Fibroblast of lung (primary cell): ENCODE measurements at places on chromosomes 16 and 17. TPM values are rescaled to one million over a fixed set of nuclear protein-coding genes. Genes with fewer than 3 reads are reported as not detected.
A peak's percentile ranks its signal among the peaks of the same experiment; 100 is the strongest.

The HOXB13 gene
- total RNA-seq = not detected in 2 replicates

The FBXL16 gene
- total RNA-seq = not detected in 2 replicates

The VPS4A gene
- total RNA-seq = 30.0 and 39.8 TPM in 2 replicates

The CPNE7 gene
- 13.1 and 53.0 TPM in 2 replicates for total RNA-seq

The COQ9 gene
- 36.2 and 51.2 TPM in 2 replicates for total RNA-seq

The PRDM7 gene
- total RNA-seq = not detected in 2 replicates

The AOC2 gene
- total RNA-seq = 0.26 and 0.33 TPM in 2 replicates

The CLEC19A gene
- total RNA-seq = not detected in 2 replicates

The ADAT1 gene
- 47.8 and 50.4 TPM in 2 replicates for total RNA-seq

The DOC2B gene
- total RNA-seq = not detected in 2 replicates

The RAPGEFL1 gene
- total RNA-seq = 1.2 and 1.3 TPM in 2 replicates

The SULT1A4 gene
- total RNA-seq = 1.5 and 2.1 TPM in 2 replicates

The KRT16 gene
- total RNA-seq = not detected in 2 replicates

GRCh38 chr16:73176577-73177013, 128.7 kb upstream of the ZFHX3 start:
- H3K4me1 ChIP-seq = peaks cover 19% of the 10 kb centered on the region
- H3K36me3 ChIP-seq = no peaks in the 10 kb centered on the region
- H3K27me3 ChIP-seq = no peaks in the 10 kb centered on the region
- H3K4me3 ChIP-seq = no peak overlapping the region
- DNase-seq = peak; percentile 89
- no peak overlapping the region for H3K27ac ChIP-seq

DNA sequence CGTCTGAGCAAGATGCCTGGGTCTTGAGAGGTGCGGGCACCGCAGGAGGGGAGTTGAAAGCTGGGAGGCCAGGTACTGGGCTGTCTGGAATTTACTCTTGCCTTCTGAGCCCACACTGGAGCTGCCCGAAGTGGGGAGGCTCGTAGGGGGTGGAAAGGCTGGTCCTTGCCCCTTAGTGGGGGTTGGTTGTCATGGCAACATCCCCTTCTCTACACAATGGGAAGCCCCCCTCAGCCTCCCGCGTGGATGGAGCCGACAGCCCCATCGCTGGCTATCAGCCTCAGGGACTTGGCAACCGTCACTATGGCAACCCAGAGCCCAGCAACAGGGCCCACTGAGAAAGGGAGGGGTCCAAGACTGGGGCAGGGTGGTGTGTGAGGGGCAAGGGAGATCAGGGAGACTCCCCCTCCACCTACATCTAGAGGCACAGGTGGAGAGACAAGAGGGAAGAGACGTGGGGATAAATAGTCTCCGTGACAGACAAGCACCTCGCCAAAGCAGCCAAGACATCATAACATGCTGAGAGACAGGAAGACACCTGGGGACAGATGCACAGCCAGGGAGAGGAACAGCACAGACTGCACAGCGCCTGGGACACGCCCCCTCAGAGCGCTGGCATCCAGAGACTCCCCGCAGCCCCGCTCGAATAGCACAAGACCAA, 5.3 kb upstream of the DNAH2 start:
- no peak overlapping the region for H3K4me3 ChIP-seq
- H3K4me1 ChIP-seq = peaks cover 4% of the 10 kb centered on the region
- DNase-seq = no peak
- H3K36me3 ChIP-seq = no peaks in the 10 kb centered on the region

DNA sequence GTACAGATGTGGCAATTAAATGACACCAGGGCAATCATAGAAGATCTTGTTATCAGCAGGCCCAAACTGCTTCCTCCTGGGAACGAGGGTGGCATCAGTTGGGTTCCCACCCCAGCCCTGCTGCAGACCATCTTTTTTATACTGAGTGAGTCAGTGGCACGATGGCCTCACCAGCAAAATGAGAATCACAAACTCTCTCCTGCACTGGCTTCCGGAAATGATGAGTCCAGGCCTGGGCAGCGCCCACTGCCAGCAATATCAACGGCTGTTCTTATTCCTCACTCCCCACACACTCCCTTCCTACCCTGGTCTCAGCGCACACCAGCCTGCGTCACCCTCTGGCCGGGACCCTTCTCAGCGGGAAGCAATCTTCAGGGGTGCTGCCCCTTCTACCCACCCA, 340.3 kb downstream of the FOXL1 start:
- H3K36me3 ChIP-seq = no peaks in the 10 kb centered on the region
- no peaks in the 10 kb centered on the region for H3K4me1 ChIP-seq
- H3K4me3 ChIP-seq = no peak overlapping the region
- no peak overlapping the region for H3K27ac ChIP-seq

DNA sequence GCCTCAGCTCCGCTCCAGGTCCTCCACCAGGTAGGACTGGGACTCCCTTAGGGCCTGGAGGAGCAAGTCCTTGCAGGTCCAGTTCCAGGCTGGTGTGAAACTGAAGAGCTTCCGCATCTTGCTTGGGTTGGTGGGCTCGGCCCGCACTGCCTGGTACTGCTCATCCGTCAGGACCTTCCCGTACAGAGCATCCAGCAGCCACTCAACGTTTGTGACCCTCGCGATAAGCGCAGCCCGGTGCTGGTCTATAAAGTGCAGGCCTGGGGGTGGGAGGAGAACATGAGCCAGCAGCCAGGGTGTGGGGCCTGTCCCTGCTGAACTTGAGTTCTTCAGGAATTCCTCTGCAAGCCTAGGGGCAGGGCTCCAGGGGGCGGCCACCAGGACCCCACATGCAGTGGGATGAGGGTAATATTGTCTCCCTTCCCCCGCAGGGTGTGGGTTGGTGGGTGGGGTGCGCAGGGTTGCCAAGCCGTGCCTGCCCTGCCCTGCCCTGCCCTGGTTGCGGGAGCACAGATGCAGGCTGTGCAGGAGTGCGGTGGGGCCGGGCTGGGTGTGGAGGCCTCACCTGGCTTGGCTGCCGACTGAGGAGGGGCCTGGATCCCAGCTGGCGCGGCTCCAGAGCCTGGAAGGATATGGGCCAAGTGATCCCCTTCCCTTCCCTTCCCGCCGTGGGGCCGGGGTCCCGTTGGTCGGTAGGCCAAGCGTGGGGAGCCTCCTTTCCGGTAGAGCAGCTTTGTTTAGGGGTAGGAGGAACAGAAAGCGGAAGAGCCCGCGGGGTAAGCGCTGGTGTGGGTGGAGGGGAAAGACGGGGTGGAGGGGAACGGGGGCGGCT, 762 bp downstream of the PYCARD start:
- no peaks in the 10 kb centered on the region for H3K4me1 ChIP-seq
- H3K27ac ChIP-seq = no peak overlapping the region

DNA sequence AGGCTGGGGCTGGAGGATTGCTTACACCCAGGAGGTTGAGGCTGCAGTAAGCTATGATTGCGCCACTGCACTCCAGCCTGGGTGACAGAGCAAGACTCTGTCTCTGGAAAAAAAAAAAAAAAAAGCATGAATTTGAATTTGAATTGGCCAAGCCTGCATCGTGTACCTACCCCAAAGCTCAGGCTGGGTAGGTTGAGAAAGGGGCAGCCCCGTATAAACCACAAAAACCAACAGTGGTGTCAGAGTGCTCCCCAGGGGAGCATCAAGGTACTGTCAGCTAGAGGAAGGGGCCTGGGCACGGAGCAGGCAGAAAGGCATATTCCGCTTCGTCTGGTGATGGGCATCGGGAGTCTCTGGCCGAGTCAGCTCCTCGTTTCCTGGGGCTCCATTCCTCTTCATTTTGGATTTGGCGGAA, 40.9 kb downstream of the RAP1GAP2 start:
- H3K27me3 ChIP-seq = no peaks in the 10 kb centered on the region
- H3K27ac ChIP-seq = no peak overlapping the region
- H3K4me1 ChIP-seq = no peaks in the 10 kb centered on the region
- no peak for DNase-seq
- no peaks in the 10 kb centered on the region for H3K36me3 ChIP-seq

DNA sequence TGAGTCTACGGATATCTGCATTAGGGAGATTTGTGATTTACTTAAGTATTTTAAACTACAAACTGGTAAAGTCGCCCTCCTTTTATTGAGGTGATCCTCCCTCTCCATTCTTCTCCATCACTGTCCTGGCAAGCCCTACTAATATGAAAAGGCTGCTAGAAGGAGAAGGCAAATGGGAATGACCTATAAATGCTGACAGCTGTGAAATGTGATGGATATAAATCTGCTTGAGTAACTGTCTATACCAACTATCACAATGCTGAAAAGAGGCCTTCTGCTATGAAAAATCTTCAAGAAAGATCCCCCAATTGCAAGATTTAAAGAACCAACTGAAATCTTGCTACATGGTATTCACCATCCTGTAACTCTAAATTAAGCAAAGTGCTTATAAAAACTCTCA, 15.5 kb downstream of the DNAJC7 start:
- peaks cover 12% of the 10 kb centered on the region for H3K36me3 ChIP-seq
- H3K4me1 ChIP-seq = peaks cover 12% of the 10 kb centered on the region
- no peak for DNase-seq
- H3K27ac ChIP-seq = no peak overlapping the region

DNA sequence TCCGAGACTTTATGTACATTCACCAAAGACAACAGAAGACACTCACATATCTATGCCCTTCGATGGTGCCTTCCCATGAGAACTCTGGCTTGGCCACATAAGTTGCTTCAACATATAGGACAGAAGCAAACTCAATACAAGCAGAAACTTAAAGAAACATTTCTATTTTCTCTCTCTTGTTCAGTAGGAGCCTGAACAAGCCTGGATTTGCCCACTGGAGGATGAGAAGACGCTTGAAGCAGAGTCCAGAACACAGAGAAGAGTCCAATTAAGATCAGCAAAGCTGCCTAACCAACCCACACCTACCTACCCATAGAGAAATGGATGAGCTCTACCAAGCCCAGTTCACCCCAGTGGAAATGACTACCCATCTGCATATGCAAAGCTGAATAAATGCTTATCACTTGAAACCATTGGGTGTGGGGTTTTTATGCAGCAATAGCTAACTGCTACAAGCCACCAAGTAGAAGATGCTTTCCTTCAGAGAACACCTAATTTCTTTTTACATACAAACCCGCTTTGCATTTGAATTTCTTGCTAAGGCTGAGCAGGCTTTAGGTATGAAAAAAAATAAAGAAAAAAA, 337.9 kb upstream of the DYNLRB2 start:
- H3K27me3 ChIP-seq = no peaks in the 10 kb centered on the region
- no peaks in the 10 kb centered on the region for H3K36me3 ChIP-seq
- DNase-seq = no peak
- H3K4me3 ChIP-seq = no peak overlapping the region

DNA sequence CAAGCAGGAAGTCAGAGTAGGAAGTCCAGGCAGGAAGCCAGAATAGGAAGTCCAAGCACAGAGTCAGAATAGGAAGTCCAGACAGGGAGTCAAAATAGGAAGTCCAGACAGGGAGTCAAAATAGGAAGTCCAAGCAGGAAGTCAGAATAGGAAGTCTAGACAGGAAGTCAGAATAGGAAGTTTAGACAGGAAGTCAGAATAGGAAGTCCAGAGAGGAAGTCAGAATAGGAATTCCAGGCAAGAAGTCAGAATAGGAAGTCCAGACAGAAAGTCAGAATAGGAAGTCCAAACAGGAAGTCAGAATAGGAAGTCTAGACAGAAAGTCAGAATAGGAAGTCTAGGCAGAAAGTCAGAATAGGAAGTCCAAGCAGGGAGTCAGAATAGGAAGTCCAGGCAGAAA, 105.3 kb upstream of the C16orf82 start:
- no peaks in the 10 kb centered on the region for H3K36me3 ChIP-seq
- no peak overlapping the region for H3K4me3 ChIP-seq
- no peak overlapping the region for H3K27ac ChIP-seq
- no peaks in the 10 kb centered on the region for H3K4me1 ChIP-seq

DNA sequence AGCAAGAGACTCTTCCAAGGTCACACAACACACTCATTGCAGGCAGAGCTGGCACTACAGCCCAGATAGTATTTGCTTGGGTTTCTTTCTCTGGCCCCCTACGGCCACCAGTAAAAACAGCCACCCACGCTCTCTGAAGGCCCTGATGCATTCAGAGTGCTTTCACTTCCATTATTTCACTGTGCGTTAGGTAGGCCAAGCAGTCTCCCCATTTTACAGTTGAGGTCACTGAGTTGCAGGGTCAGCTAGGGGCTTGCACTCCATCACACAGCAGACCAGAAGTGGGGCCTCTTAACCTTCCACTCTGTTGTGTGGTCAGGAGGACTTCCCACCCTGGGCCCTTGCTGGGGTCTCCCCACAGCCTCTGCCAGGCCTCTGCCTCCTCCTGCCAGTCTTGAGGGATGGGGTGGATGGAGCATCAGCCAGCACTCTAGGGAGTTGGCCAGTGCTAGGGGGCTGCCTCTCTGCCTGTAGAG, 2.5 kb downstream of the TBX21 start:
- peaks cover 47% of the 10 kb centered on the region for H3K27me3 ChIP-seq
- H3K36me3 ChIP-seq = no peaks in the 10 kb centered on the region
- H3K4me1 ChIP-seq = peaks cover 2% of the 10 kb centered on the region
- DNase-seq = no peak
- H3K4me3 ChIP-seq = no peak overlapping the region

GRCh38 chr17:52517176-52517575, 358.7 kb upstream of the CA10 start:
- H3K4me1 ChIP-seq = no peaks in the 10 kb centered on the region
- H3K27ac ChIP-seq = no peak overlapping the region
- H3K4me3 ChIP-seq = no peak overlapping the region
- no peaks in the 10 kb centered on the region for H3K36me3 ChIP-seq

DNA sequence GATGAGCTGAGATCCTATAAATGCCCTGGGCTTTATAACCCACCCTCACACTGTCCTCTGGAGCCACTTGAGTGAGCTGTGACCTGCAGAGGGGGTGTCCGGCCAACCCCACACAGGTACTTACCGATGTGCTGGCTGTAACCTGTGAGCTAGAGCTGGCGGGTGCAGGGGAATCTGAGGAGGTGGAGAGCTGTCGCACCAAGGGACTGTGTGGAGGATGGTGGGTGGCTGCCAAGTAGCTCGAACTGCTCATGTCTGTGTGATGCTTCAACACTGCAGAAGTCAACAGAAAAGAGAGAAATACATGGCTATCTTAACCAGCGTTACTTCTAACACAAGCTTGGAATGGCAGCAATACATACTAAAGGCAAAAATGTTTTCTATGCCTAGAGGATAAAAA, 39.4 kb downstream of the STH start:
- DNase-seq = no peak
- H3K27me3 ChIP-seq = no peaks in the 10 kb centered on the region
- no peak overlapping the region for H3K27ac ChIP-seq
- H3K36me3 ChIP-seq = peaks cover 10% of the 10 kb centered on the region
- no peak overlapping the region for H3K4me3 ChIP-seq
- H3K4me1 ChIP-seq = no peaks in the 10 kb centered on the region

DNA sequence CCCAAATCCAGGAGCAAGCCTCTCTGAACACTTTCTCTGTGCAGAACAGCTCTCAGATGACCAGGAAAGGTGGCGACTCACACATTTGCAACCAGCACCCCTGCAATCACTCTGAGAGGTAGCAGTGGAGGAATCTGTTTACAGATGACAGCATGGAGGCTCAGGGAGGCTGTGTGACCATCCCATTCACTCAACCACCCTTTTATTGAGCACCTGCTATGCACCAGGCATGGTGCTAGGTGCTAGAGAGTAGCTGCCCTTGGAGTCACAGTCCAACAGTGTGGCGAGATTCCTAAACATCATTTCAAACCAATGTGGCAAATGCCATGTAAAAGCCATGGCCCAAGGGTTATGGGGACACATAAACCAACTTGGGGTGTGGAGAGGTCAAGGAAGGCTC, 1.5 kb upstream of the ITGB4 start:
- no peak overlapping the region for H3K27ac ChIP-seq
- no peaks in the 10 kb centered on the region for H3K36me3 ChIP-seq
- H3K27me3 ChIP-seq = peaks cover 29% of the 10 kb centered on the region
- no peak overlapping the region for H3K4me3 ChIP-seq
- no peak for DNase-seq

- H3K27ac ChIP-seq = no peak overlapping the region
- H3K27me3 ChIP-seq = no peaks in the 10 kb centered on the region
- H3K4me1 ChIP-seq = peaks cover 3% of the 10 kb centered on the region
- no peak overlapping the region for H3K4me3 ChIP-seq
Measured at GRCh38 chr17:1058423-1059130, 61.6 kb downstream of the TIMM22 start.
